ENCODE measurements at places on chromosomes 2 and 18. TPM values are rescaled to one million over a fixed set of nuclear protein-coding genes. Genes with fewer than 3 reads are reported as not detected.

Gene TMEM200C
- not detected for polyA plus RNA-seq

Gene CCDC74B
- not detected for polyA plus RNA-seq

GRCh38 chr18:3262234-3263131 lies 550 bp downstream of the MYL12B start:
- DNase-seq, result no peak

Gene ATAD2B
- polyA plus RNA-seq, result 10.2 TPM

Gene PREB
- 71.9 TPM for polyA plus RNA-seq

Gene ZNF385B
- polyA plus RNA-seq, result not detected
